ENCODE measurements at places on chromosomes 1 and 21.

DNA sequence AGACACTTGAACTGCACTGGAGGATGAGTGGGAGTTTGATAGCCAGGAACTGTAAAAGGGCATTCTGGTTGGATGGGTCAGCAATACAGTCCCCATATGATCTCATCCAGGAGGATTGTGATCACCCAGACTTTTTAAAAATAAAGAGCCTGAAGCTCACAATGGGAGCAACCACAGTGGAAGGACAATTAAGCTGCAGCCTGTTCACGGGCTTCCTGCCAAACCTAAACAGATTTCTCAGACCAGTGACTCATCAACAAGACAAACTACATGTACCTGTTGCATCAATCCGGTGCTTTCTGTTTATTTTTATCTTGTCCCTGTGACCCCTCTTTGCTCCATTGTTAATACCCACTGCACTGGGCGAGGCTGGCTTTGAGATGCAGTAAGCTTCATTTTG, 52.3 kb downstream of the PAPPA2 start:
- DNase-seq = no peak

DNA sequence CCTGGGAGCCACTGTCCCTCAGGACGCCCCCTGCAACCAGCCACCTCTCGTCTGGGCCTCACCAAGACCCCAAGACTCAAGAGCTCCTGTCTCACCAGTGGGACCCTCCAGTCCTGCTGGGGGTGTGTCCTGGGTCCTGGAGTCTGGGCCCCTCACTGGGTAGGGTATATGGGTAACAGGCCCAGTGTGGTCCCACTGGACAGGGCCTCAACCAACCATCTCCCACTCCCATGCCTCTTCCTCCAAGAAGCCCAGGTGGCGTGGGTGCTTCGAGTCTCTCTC, 725 bp upstream of the VWA1 start:
- DNase-seq = no peak

DNA sequence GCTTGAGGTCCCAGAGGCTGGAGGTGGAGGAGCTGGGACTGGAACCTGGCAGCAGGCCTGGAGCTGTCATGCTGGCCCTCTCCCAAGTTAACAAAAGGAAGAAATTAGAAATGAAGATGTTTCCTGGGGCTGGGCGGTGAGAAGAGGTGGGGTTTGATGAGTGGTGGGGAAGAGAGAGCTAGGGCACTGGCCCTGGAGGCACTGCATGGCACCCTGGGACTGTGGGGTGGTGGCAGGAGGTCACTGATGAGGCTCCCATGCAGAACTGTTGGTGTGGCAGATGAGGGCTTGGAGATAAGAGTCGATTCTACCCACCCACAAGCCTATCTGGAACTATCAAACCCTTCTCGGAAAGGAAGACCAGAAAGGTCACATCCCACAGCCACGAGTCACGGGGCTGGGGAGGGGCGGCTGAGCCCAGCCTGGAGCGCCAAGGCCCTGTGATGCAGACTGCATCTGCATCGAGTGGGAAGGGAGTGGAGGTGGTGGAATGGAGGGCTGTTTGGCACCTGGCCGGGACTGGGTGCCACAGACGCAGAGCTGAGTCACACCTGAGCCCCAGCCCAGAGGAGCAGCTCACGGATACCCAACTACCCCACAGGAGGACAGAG, 29.4 kb downstream of the MRPL37 start:
- no peak for DNase-seq

- DNase-seq = no peak
These were observed 215.5 kb upstream of the VAMP3 start for GRCh38 chr1:7555391-7556185.

GRCh38 chr1:202304375-202304774, 37.4 kb downstream of the UBE2T start:
- peak; percentile 47 for DNase-seq

- no peak for DNase-seq
These were observed 141.0 kb downstream of the TNFSF18 start for GRCh38 chr1:172909606-172910326.

- no peak for DNase-seq
These were observed 245.7 kb downstream of the PTBP2 start for GRCh38 chr1:96967311-96967710.

- DNase-seq = no peak
These were observed 20.7 kb upstream of the RPE65 start for GRCh38 chr1:68470388-68470970.

DNA sequence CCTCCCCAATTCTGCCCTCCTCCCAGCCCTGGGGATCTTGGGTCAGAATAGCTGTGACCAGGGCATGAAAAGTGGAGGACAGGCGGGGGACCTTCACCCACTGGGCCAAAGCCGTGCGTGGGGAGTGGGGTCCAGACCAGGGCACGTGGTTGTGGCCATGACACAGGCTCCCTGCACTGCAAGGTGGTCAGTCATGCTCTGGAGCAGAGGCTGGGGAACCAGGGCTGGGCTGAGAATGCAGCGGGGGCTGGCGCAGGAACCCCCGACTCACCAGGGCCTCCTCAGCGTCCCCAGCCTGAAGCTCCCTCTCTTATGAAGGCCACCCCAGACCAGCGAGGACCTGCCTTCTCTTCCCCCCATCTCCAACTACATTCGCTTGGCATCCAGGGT, 2.7 kb downstream of the DVL1 start:
- DNase-seq = no peak

- no peak for DNase-seq
These were observed 3.9 kb upstream of the KRTAP10-6 start for GRCh38 chr21:44596068-44596725.

DNA sequence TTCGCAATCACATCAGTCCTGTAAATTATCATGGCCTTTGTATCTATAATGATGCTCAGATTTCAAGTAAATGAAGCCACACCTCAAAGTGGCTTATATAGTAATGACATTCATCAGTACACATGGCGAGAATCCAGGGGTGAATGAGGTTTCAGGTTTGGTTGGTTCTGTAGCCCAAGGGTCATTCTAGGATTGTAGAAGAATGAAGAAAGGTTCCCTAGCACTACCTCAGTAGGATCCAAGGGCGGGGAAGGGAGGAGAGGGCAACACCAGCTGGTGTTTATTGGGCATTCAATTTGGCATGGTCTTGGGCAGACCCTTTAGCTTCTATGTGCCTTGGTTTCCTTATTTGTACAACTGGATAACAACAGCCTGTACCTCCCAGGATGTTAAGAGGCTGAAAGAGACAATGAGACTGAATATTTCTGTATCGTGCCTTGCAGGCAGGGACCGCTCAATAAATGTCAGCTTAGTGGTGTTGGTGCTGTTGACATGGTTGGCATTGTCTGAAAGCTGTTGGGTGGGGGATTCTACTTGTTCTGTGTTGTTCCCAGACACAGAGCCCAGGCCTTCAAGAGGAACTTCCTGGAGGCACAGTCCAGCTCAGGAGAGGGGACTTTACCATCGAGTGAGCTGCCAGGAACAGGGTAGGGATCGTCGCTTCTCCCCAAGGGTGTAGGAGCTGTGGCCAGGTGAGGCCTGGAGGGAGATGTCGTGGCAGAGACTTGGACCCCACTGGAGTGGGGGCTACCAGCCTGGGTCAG, 388.2 kb downstream of the PTPRU start:
- no peak for DNase-seq

GRCh38 chr1:12407050-12407961, 177.5 kb downstream of the VPS13D start:
- no peak for DNase-seq

GRCh38 chr1:113834716-113835115, 22.4 kb upstream of the RSBN1 start:
- no peak for DNase-seq

- no peak for DNase-seq
These were observed 2.9 kb upstream of the CLIC4 start for GRCh38 chr1:24742090-24742938.
